ENCODE measurements at places on chromosomes 7 and 10.

DNA sequence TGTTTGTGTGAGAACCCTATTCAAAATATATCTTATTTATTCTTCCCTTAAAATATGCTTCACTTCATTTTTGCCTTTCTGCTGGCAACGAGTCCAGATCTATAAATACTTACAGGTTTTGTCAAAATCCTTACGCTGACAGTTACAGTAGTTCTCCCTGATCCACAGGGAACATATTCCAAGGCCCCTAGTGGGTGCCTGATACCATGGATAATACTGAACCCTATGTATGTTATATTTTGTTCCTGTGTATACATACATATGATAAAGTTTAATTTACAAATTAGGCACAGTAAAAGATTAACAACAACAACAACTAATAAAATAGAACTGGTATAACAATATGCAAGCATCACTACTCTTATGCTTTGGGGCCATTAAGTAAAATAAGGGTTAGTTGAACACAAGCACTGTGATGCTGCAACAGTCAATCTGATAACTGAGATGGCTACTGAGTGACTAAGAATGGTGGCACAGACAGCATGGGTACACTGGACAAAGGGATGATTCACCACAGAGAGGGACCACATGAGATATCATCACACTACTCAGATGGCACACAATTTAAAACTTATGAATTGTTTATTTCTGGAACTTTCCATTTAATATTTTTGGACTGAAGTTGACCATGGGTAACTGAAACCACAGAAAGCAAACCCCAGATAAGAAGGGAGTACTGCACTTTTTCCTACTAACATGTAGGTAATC, 29.4 kb upstream of the PCGF5 start:
- DNase-seq, result no peak

DNA sequence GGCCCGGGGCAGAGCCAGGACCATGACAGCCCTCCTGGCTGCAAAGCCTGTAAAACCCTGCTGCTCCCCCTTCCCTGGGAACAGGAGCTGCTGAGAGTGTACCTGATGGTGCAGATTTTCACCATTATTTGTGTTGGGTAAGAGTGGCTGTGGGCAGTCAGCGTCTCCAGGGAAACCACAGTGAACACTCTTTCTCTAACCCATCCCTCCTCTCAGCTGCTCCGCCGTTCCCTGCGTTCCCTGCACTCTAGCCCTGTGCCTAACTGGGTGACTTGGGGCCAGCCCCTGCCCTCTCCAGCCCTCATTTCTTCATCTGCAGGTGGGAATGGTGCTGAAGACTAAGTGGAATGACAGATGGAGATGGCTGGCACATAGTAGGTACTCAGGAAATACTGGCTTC, 75.9 kb upstream of the PCBD1 start:
- no peak for DNase-seq

DNA sequence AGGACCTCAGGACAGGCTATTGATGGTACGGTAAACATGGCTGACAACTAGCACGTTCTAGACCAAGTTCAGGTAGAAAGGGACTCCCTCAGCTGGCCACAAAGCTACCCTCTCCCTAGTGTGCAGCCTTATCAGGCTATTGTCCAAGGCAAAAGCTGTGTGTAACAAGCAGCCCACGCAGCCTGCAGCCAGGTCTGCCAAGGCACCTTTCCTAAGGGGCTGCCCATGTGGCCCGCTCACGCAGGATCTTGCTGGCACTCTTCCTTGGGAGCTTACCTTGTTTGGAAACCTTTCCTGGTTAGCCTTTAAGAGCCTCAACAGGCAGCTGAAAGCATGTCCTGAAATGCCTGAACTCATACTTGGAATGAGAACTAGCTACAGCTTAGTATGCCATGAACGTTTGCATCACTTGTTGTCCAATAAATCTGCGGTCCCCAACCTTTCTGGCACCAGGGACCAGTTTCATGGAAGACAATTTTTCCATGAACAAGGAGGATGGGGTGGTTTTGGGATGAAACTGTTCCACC, 51.7 kb downstream of the SYPL1 start:
- no peak for DNase-seq

DNA sequence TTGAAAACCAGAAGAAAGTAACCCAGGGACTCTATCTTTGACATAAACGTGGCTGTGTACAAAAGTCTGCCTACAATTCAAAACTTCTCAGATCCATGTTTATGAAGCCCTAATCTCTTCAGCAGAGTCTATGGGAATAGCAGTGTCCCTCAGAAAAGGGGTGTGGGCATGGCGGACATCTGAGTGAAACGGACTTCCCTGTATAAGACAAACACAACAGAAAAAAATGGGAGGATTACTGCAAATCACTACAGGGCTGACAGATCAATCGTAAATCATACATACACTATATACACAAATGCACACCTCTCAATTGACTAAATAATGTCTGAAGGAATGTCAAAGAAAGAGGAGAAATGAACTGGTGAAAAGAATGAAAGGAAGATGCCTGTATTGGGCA, 114.0 kb downstream of the ATE1 start:
- no peak for DNase-seq

DNA sequence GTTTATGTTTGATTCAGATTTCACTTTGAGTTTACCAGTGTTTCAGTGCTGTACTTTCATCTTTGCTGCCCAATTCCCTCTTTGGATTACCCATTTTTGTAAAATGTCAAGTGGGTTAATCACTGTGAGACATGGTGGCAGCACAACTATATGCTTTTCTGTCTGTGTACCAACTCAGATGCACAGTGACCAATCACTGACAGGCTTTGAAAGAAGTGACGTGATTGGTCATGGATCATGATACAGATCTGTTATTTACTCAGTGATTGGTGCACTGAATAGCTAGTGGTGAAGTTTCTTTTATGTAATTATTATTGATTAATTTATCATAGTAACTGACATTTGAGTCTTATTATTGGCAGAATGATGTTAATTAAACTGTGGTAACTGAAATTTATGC, 126.9 kb downstream of the SDK1 start:
- DNase-seq, result no peak

- DNase-seq, result no peak
Measured at GRCh38 chr7:11746591-11746990, 85.4 kb downstream of the THSD7A start.

GRCh38 chr10:70462349-70462984, 16.1 kb upstream of the PALD1 start:
- no peak for DNase-seq

- DNase-seq, result no peak
Measured at GRCh38 chr7:45088821-45089340, at the start of gene NACAD. Gene NACAD (minus strand): TSS chr7:45088969. CDS start chr7:45088894, 75 bp downstream.

DNA sequence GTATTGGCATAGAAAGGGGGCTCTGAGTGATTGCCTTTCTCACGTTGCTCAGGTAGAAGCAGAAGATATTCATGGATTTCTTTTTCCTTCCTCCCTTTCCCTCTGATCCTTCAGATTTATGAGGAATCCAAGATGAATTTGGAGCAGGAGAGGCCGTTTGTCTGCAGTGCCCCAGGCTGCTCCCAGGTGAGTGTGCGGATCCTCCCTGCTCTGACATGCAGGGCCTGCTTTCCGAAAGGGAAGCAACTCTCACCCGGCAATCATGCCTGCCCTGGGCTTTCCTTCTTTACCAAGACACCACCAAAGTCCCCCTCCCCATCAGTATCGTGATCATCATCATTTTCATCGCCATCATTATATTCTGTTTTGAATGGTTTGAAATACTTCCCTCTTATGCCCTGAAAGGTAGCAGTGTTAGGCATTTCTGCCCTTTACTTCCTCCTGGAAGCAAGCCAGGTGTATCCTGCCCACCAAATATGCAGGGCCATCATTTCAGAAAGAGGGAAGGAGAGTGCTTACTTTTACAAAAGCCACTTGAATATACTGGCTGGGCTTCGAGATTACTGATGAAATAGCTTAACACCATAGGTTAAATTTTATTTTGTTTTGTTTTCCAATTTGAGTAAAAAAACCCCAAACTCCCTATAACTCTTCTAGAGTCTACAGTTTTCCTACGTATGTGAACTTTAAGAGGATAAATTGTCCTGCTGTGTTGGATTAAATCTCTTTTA, 75.9 kb downstream of the CREB5 start:
- no peak for DNase-seq

All from ecto neural progenitor cell (in vitro differentiated cells).